ENCODE measurements at places on chromosomes 1 and 21. TPM values are rescaled to one million over a fixed set of nuclear protein-coding genes. Genes with fewer than 3 reads are reported as not detected.

Gene CFHR2
- not detected for total RNA-seq

Gene TFF2
- total RNA-seq, result 0.47 TPM

Gene L1TD1
- not detected for total RNA-seq

Gene HES4
- total RNA-seq, result 55.8 TPM

Gene SPATA21
- not detected for total RNA-seq

Gene LCE3E
- not detected for total RNA-seq

Gene OR2M3
- not detected for total RNA-seq

Gene SPATA46
- total RNA-seq, result not detected

Gene CRYBG2
- 2.0 TPM for total RNA-seq

Gene CRNN
- total RNA-seq, result not detected

Gene SPRR5
- total RNA-seq, result not detected

Gene PRKCZ
- total RNA-seq, result 6.5 TPM

Gene SERPINC1
- total RNA-seq, result 0.16 TPM

Gene OLIG1
- not detected for total RNA-seq

Gene MAP3K21
- 12.1 TPM for total RNA-seq

All from A549 treated with RU486 at 1 μM for 4 hours (cell line).